Cardiac muscle cell (in vitro differentiated cells and primary cell): ENCODE measurements at places on chromosomes 11 and 22. TPM values are rescaled to one million over a fixed set of nuclear protein-coding genes. Genes with fewer than 3 reads are reported as not detected.

Gene MAPK1
- 72.1 and 92.5 TPM in 2 replicates for polyA plus RNA-seq

Gene IL18
- polyA plus RNA-seq = 0.94 TPM in 1 of 2 replicates, not detected in the other

Gene SLC5A1
- 0.76 and 1.3 TPM in 2 replicates for polyA plus RNA-seq

Gene OR52I2
- 0.06 TPM in 1 of 2 replicates, not detected in the other for polyA plus RNA-seq

Gene APOA4
- polyA plus RNA-seq = 0.57 and 2.1 TPM in 2 replicates

- peak; percentile 15 for DNase-seq
Measured at GRCh38 chr11:9626496-9627394, 37.1 kb upstream of the SWAP70 start.

DNA sequence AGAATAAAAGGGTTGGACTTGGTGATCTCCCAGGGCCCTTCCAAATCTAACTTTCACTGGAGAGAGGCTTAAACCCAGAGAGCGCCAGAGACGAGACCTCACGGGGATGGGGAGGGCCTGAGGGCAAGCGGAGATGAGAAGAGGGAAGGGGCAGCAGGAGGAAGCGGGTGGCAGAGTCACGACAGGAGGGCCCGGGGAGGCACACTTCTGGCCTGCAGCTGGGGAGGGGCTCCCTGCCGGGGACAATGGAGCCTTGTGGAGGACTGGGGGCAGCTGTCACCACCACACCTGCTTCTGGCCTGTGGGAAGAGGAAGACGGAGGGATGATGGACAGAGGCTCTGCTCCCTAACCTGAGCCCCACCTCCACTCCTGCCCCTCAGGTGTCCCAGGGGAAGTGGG is 40.2 kb downstream of the PDE2A start:
- no peak for DNase-seq

GRCh38 chr11:125263268-125263790 is 98.8 kb downstream of the PKNOX2 start:
- peak; percentile 99 for DNase-seq

DNA sequence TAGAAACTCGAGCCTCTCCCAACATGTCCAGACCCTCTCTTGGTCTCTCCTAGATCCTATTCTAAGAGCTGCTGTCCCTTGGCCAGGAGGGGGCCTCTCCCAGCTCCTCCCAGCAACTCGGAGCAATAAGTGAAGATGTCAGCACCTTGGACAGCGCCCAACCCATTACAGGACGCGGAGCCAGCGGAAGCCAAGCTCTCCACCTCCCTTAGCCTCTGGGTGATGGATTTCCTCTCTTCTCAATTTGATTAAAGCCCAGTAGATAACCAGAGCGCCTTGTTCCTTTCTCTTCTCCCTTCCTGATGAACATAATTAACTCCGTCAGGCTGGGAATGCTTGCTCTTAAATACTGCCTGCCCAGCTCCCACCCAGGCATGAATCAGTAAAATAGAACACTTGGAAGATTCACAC is 26.2 kb upstream of the TPBGL start:
- peak; percentile 96 for DNase-seq

- peak; percentile 12 for DNase-seq
Measured at GRCh38 chr22:28002863-28003565, 84.0 kb upstream of the PITPNB start.

GRCh38 chr11:107430525-107430924 is 27.1 kb downstream of the CWF19L2 start:
- no peak for DNase-seq

- DNase-seq = no peak
Measured at GRCh38 chr11:119788096-119788883, 59.3 kb upstream of the NECTIN1 start.

GRCh38 chr11:94219771-94220170 is 84.6 kb upstream of the IZUMO1R start:
- no peak for DNase-seq

DNA sequence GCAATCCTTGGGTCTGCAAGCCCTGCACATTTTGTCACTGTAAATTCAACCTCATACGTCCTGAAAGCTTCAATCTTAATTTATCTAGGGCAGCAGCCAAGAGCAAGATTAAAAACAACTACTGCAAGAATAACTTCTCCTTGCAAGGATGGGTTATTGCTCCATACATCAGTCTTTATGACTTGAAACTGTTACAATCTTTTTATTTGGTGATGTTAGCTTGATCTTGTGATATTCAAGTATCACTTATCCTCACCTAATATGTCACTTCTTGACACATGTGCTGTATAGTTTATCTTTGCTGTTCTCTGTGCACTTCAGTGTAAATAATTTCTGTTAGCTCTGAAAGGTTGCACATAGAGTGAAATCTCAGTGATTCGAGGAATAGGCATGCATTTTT is 14.7 kb upstream of the APLP2 start:
- no peak for DNase-seq

DNA sequence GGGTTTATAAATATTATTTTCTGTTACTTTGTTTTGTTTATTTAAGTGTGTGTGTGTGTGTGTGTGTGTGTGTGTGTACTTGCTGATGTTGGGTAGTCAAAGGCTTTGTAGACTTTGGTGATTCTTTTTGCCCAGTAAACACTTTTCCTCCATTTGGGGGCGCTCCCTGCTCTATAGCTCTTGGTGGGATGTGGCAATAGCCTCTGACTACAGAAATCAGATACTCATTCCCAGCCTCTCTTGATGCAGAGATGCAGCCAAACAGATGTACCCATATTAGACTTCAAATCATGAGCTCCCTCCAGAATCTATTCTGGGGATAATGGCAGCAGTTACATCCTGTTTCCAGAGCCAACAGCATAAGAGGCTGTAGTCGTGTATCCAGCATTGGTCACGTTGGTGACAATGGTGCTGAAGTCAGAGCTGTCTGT is 33.4 kb upstream of the APOL5 start:
- DNase-seq = peak; percentile 79

GRCh38 chr11:13114566-13115379 is 105.7 kb downstream of the RASSF10 start:
- DNase-seq = no peak

DNA sequence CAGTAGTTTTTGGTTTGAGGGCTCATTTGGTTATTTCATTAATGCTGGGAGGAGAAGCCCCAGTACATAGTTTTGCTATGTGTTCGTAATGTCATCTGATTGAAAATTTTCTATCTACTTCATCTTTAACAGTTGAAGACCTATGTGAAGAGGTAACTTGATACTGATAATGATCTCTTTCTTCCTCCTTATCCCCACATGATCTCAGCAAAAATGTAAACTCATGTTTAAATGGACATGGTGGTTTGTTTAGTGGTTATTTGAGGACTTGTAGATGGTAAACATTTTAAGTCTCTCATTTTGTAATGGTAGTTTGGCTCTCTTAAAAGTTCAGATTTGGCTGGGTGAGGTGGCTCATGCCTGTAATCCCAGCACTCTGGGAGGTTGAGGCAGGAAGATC is 53.7 kb upstream of the SPTBN2 start:
- DNase-seq = no peak

DNA sequence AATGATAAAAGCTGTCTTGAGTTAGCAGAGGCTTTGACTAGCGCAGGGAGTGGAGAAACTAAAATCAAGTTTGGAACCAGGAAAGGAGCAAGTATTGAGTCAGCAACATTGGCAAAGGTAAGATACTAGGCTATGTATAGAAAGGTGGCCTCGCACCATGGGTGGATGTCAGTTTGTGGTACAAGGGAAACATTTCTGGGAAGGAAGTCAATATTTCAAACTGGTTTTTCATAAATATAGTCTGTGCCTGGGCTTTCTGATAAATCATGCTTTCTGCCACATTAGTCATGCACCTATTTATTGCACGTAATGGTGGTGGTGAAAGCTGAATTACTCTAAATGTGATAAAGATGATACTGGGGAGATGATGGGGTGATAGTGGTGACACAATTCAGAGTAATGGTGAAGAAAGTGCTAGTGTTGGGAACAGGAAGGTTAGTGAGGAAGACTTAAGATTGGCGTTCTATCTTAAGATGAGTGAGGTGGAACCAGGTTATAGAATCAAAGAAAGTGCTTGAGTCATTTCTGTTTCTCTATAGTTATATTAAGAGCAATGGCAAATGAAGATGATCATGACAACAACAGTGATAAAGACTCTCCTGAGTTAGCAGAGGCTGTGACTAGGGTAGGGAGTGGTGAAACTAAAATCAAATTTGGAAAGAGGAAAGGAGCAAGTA is 729.0 kb downstream of the FAM181B start:
- DNase-seq = no peak

- peak; percentile 67 for DNase-seq
Measured at GRCh38 chr22:33853200-33854097, 66.8 kb downstream of the LARGE1 start.

DNA sequence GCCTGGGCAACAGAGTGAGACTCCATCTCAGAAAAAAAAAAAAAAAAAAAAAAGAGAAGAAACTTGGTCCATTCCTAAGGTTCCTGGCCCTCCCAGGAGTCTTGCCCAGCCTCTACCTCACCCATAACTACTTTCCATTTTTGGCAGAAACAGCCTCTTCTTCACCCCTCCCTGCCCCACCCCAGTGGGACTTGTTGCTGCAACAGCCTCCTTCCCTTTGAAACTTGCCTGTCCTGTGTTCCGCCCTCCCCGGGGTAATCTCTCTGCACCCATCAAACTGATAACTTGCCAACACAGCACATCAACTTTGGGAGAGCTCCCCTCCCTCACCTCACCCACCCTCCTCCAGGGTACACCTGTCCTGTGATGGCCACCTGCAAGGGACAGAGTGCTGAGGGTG is 10.0 kb upstream of the FAM83F start:
- no peak for DNase-seq

DNA sequence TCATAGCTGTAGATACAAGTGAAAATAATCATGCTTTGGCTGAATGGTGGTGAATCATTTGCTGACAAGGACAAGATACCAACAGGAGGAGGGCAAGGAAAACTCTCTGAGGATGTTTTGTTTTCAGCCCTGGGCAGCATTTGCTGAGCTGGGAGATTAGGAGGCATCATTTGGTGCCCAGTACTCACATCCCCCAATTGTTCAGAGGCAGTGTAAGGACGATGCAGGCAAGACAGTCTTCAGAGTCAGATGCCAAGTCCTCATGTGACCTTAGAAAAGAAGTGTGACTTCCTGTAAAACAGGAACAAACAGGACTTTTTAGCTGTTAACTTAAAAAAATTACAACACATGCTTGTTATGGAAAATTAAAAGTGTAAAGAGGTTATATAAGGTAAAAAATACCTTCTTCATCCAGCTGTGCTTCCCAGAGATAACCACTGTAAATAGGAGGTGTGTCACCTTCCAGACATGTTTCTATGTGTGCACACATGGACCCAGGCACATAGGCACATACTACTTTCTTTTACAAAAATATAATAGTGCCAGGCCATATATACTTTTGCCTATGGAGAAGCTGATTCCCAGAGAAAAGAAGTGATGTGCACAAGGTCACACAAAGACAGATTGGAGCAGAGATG is 18.0 kb downstream of the CNTF start:
- DNase-seq = no peak

DNA sequence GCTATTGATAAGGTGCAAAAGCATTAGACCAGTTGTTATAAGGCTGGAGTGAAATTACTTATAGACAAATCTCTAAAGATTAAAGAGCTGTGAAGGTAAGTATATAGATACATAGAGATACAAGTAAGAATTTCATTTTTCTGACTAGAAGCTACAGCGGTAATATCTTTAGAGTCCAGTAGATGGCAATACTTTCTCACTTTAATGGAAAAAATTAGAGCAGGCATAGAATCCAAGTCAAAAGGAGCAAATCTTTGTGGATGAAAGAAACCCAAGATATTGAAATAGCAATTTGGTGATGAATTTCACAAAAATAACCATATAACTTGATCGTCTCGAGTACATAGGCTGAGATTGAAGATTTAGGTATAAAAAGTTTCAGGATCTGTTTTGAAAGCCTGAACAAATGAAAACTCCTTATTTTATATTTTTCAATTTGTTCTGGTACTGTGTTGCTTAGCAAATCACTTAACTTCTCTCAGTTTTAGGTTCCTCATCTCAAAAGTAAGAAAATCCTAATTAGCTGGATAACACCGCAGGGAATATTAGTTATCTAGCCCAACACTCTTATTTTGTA is 81.9 kb downstream of the UVRAG start:
- peak; percentile 64 for DNase-seq

DNA sequence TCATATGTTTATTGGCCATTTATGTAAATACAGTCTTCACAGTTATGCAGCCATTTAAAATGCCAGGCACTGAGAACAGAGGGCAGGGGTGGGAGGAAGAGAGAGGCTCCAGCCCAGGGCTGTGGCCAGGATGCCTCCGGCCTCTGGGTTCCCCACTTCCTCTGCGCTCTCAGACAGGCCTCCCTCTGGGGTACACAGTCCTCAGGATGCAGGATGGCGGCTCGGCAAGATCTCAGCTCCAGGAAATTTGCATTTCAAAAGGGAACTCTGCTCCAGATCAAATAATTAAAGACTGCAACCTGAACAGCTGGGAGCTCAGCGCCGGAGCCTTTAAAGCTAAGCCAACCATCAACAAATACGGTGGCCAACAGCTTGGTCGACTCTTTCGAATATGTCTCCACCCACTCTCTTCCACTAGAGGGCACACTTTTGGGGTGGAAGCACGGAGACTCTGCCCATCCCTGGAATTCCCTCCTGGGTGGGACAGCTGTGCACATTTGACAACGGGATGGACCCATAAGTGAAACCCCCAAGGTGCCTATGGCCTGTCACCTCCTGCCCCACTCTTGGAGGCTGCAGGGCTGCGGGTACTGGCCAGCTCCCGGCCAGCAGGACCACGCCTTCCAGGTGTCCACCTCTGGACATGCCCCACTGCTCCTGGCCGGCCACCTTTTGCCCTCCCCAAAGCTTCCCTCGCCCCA is 1044.7 kb downstream of the BRD1 start:
- DNase-seq = no peak

GRCh38 chr11:13329670-13330356 is 52.2 kb downstream of the BMAL1 start:
- no peak for DNase-seq

GRCh38 chr22:37892566-37893335 is 13.3 kb upstream of the MICALL1 start:
- peak; percentile 38 for DNase-seq
